Astrocyte (in vitro differentiated cells and primary cell): ENCODE measurements at places on chromosomes 1 and 21. TPM values are rescaled to one million over a fixed set of nuclear protein-coding genes. Genes with fewer than 3 reads are reported as not detected.

Gene AK5
- total RNA-seq: 1.7 and 4.4 TPM in 2 replicates

DNA sequence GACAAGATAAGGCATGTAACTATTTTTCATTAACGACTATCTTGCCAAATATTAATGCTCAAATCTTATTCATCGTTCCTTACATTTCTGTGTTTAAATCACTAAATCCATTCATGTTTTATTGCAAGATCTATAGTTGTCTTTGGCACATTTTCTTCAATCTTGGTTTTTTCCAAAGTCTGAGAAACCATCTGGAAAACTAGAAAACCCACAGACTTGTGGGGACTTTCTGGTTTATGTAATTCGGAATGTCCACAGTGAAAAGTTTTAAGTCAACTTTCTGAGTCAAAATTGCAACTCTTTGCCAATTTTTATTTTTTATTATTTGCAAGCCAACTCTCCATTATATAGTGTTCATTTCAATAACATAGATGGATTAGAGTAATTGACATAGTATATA is 520.8 kb upstream of the ADAMTS5 start:
- no peak for DNase-seq

DNA sequence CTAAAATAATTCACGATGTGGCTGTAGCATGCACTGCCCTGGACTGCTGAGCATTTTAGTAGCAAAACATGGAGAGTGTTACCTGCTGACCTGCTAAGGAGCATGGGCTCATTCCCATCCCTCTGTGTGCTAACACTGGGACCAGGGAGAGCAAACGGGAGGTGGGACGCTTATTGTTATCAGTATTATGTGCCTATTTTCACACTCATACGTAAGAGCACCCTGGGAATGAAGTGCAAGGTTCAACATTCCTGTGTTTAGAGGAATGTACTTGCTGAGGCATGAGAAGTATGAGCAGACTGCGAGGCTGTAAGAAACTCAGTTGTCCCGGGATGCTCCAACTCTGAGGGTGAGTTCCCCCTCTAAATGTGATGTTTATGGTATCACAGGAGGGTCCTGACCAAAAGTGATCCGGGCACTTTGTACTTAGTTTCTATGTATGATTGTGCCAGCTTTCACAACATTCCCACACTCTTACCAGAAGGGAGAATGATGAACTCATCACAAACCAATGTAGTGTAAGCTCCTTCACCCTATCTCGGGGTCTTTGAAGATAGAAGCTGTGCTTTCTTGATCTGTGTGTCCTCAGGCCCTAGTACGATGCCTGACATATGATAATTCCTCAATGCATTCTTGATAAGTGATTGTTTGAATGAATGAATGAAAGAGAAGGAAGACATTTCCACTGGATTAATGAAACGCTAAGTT is 164.8 kb downstream of the KCNJ6 start:
- peak; percentile 43 for DNase-seq

GRCh38 chr21:31410499-31411131 is 66.6 kb upstream of the TIAM1 start:
- DNase-seq: peak; percentile 32

Gene DAP3
- total RNA-seq: 101 and 108 TPM in 2 replicates

Gene FALEC
- total RNA-seq: 0.43 TPM in 1 of 2 replicates, not detected in the other

Gene ETV3L
- not detected in 2 replicates for total RNA-seq

DNA sequence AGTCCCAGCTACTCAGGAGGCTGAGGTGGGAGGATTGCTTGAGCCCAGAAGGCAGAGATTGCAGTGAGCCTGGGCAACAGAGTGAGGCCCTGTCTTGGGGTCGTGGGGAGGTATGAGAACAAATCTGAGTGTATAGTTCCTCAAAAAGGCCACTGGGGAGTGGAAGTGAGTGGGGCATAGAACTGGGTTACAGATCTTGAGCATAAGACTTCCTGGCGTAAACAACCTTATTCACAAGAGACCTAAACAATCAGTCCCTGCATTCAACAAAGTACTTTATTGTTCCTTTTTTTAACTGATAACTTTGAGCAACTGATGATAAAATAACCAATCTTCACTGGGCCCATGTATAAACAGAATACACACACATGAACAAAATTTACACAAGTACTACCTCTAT is 72.7 kb upstream of the MUTYH start:
- DNase-seq: no peak

Gene KPRP
- not detected in 2 replicates for total RNA-seq

Gene PRKAA2
- 1.6 and 2.4 TPM in 2 replicates for total RNA-seq

DNA sequence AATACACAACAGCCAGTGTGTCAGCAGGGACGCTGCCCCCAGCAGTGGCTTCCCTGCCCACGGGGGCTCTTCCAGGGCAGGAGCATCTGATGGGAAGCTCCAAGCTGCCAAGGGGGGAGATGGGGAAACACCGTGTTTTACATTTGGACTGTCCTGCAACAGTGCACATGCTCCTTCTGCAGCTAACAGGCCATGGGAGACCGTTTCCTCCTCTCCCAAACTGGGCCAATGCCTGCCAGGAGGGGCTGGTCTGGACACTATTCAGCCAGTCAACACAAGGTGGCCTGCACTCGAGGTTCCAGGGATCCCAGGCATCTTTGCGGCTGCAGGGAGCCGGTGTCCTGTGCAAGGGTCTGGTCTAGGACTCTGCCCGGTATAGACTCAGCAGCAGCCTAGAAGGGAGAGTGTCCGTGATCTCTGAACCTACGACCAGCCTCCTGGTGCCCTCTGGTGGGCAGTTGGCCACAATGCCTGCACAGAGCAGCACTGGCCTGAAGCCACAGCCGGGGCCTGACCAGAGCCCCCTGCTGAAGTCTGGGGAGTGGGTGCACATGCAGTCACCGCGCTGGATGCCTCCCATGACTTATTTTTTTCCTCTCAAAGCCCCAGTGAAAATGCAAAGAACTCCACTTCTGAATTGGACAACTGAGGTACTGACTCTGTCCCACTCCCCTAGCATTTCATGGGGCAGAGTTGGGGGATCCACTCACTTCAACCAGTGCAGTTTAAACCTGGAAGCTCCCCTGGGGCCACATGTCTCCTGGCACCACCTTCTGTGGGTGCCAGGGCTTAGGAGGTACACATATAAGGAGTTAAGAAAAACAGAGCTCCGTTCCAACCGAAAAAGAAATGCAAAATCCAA is 33.3 kb downstream of the RCC2 start:
- peak; percentile 23 for DNase-seq

GRCh38 chr1:228408041-228408868 is 1.6 kb upstream of the TRIM11 start:
- DNase-seq: no peak

DNA sequence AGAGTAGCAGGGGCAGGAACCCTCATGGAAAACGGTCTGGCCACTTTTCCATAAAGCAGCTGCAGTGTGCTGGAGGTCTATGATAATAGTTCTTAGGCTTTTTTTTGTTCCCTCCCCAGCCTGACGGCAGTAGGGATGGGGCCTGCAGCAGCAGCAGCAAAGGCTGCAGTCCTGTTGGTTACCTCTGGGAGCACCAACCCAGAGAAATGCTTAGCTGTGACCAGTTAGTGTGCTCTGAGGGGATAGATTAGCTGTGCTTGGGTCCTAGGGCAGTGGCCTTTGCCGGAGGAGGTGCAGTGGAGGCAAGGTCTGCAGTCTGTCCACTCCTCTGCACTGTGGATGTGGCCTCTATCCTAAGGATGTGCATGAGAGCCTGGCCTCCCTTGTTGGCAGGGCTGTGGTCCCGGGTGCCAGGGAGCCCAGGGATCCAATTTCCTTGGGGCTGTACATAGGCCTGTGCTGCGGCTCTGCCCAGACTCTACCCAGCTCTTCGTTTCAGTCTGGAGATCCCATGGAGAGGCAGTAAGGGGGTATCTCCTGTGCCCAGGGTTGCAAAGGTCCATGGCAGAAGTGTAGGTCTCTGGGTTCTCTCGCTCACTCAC is 322.7 kb downstream of the PTBP2 start:
- no peak for DNase-seq

GRCh38 chr1:117959364-117959763 is 29.8 kb downstream of the WDR3 start:
- peak; percentile 48 for DNase-seq

DNA sequence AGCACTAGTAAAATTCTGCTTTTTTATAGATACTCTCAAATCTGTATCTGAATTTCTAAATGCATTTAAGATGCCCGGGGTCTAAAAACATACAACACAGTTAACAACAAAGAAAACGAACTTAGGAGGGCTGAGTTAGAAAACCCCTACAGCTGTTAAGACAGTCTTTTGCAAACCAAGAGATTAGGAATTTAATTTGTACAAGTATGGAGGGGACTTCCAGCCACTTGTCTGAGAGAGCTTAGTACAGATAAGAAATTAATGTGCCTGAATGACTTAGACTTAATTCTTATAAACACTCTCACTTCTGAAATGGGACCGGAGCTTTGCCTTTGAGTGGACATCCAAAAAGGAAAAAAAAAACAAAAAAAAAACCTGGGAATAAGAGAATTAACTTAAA is 61.6 kb downstream of the SMYD3 start:
- no peak for DNase-seq

Gene DNAJC6
- 7.5 and 8.9 TPM in 2 replicates for total RNA-seq

Gene TTC39A
- 0.67 and 1.4 TPM in 2 replicates for total RNA-seq

- peak; percentile 72 for DNase-seq
Observed at GRCh38 chr1:233639611-233640010, 25.7 kb downstream of the KCNK1 start.

GRCh38 chr1:226826479-226827261 is 43.7 kb upstream of the PSEN2 start:
- DNase-seq: no peak

Gene ZNHIT6
- total RNA-seq: 29.6 and 34.9 TPM in 2 replicates

Gene MROH9
- total RNA-seq: not detected in 2 replicates

Gene PAQR6
- 6.4 and 7.2 TPM in 2 replicates for total RNA-seq

Gene CNR2
- total RNA-seq: not detected in 2 replicates

GRCh38 chr1:60942291-60942690 is 140.1 kb upstream of the NFIA start:
- DNase-seq: no peak

Gene GSTM3
- total RNA-seq: 25.4 and 26.1 TPM in 2 replicates

- DNase-seq: peak; percentile 14
Observed at GRCh38 chr1:163737261-163737660, 415.5 kb downstream of the NUF2 start.

DNA sequence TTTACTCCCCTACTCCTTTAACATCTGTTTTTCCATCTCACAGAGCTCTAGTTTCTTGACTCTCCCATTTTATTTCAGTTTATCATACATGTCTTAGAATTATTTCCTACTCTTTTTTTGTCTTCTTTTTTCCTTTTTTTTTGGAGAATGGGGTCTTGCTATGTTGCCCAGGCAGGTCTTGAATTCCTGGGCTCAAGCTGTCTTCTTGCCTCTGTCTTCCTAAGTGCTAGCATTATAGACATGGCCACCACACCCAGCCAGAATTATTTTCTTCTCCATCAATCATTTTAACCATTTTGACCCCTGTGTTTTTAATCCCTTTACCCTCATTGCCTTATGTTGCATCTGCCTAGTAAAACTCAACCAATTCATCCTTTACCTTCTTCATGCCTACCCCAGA is 123.2 kb upstream of the KIAA1614 start:
- DNase-seq: no peak

DNA sequence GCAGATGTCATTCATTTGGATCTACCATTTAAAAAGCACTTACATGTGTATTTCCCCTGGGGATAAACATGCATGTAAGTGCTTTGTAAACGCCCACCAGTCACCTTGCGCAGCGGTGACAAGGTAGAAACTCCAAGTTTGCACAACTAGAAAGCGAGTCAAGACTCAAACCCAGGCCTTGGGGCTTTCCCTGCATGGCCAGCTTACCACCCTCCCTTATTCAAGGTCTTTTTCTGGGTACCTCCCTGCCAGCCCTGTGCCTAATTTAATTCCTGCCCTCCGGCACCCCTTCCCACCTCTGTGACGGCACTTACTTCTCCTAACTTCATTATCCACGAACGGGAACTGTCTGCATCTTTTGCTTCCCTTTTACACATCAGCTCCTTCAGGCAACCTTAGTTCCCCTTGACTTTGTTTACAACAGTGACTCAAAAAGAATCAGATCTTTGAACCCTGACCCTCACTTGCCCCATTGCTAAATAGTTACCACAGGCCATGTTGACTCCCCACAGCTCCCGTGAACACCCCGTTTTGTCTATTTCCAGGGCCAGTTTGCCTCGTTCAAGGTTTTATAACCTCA is 138.3 kb upstream of the ETS2 start:
- no peak for DNase-seq

- peak; percentile 16 for DNase-seq
Observed at GRCh38 chr1:61056573-61057439, 25.6 kb upstream of the NFIA start.

- DNase-seq: no peak
Observed at GRCh38 chr1:41345434-41346075, 15.7 kb upstream of the FOXO6 start.

Gene C1QB
- not detected in 2 replicates for total RNA-seq

- no peak for DNase-seq
Observed at GRCh38 chr1:64616039-64616438, 128.8 kb upstream of the RAVER2 start.

GRCh38 chr1:102466487-102466886 is 469.8 kb upstream of the OLFM3 start:
- DNase-seq: no peak

DNA sequence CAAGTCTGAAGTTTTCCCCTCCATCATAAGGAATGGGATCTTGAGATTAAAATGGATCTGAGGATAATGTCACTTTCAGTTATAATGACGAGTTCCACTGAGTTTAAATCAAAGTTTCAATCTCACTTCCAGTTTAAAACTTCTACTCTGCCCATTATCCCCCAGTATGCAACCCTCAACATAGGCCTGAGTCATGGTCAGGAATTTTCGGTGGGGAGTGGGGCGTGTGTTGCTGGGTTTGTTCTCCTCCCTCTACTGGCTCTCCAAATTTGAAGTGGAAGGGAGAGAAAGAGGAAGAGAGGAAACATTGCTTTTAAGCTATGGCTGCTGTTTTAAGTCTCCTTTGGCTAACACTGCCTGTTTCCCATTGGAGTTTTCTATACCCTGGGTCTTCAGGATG is 152.9 kb downstream of the TM2D1 start:
- no peak for DNase-seq

Gene IL19
- 0.23 TPM in 1 of 2 replicates, not detected in the other for total RNA-seq

GRCh38 chr1:187078321-187078720 is 249.6 kb downstream of the PLA2G4A start:
- DNase-seq: no peak

GRCh38 chr1:57908147-57908890 is 484.5 kb upstream of the DAB1 start:
- DNase-seq: no peak

Gene CFHR5
- total RNA-seq: not detected in 2 replicates

Gene VHLL
- 0.34 TPM in 1 of 2 replicates, not detected in the other for total RNA-seq

Gene C1orf185
- total RNA-seq: not detected in 2 replicates

Gene CD1B
- not detected in 2 replicates for total RNA-seq

Gene LAMC2
- total RNA-seq: 8.0 and 13.9 TPM in 2 replicates

- no peak for DNase-seq
Observed at GRCh38 chr1:109907190-109907774, 3.4 kb upstream of the CSF1 start.

- no peak for DNase-seq
Observed at GRCh38 chr21:30337772-30338171, 278 bp upstream of the KRTAP27-1 start.

Gene TCP10L
- total RNA-seq: 0.34 TPM in 1 of 2 replicates, not detected in the other

Gene CCDC190
- total RNA-seq: not detected in 2 replicates

Gene CYP4A11
- not detected in 2 replicates for total RNA-seq
